ENCODE measurements at places on chromosomes 2 and 18.

DNA sequence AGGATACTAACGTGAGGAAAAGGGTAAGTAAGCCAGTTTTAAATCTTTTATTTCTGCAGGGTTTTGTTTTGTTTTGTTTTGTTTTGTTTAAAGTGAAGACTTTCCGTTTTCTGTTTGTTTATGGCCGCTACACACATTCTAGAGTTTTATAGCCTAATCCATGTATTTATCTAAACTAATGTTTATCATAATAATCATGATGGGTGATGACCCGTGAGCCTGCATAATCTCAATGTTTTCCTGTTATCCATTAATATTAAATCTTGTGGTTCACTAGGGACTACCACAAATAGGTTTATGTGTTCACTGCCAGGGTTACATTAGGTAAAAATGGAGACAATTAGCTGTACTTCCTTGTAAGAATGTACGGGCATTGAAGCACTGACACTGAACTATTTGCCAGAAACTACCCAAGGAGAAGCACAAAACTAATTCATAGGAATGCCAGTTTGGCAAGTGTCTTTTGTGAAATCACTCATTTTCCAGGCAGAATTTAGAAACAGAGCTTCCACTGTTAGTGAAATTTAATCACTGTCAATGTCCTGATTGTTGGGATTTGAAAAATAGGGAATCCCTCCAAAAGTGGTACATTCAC lies 574.8 kb downstream of the LRP1B start:
- no peak for DNase-seq

GRCh38 chr2:112276954-112277353 lies 1.6 kb downstream of the ZC3H6 start:
- DNase-seq: no peak

DNA sequence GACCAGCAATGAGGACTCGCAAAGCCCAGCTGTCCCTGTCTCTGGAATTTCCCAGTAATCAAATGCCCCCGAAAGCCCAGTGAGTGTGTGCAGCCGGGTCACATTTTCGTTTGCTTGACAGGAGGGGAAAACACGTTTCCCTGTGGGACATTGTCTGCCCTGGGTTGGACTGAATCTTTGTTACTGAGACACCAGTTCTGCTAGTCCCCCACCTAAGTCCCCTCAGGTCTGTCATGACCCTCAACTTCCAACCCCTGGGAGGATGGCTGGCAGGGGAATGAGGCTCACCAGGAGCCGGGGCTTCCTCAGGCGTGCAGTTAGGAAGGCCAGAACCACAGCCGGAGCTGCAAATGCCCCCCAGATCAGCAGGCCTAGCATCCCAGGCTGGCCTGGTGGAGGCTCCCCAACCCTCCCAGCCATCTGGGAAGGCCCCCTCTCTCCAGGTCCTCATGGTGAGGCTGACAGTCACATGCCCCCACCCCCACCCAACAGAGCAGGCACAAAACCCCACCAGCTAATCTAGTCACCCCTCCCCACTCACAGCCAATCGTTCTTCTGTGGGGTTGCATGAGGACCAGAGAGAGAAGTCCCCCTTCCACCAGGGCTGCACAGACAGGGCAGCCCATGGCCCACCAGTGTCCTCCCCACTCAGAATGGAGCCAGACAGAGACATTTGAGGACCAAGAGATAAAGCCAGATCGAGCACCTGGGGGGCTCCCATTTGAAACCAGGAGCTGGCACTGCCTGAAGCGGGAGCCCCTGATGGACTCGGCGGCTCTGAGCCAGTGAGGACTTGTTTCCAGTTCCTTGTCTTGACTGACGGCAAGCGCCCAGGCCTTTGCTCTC lies 33.6 kb downstream of the CYP26B1 start:
- DNase-seq: no peak

DNA sequence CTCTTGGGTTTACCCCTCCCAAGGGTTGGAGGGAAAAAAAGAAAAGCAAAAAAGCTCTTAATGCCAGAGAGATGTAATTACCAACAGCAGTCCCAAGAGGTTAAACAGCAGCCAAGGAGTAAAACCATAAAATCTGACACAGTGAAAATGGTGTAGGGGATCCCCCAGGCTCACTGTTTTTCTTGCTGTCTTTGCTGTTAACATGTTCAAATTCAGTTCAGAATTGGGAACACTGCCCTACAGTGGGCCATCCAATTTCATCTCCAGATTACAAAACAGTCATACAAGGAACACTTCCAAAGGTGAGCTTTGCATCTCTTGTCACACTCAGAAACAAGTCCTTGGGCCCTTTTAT lies 54.5 kb downstream of the PLEKHM3 start:
- no peak for DNase-seq

DNA sequence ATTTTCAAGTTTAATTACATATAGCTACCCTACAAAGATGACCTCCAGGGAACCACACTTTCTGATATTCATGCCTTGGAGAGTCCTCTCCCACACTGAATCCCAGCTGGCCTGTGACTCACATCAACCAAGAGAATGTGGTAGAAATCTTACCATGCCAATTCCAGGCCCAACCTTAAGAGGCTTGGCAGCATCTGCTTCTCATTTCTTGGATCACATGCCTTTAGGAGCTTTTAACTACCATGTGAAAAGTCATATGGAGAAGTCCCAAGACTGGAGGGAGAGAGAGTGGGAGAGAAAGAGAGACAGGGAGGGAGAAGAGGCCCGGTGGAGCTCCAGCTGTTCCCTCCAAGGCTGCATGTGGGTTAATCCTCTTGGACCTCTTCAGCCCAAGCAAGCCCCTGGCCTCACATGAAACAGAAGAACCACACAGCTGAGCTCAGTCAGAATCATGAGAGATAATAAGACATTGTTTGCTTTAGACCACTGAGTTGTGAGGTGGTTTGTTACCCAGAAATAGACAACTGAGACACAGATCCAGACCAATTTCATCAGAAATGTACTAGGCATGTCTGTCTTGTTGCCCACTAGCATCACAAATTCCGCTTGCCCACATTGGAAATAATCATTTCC lies 190.7 kb downstream of the MTCL1 start:
- DNase-seq: no peak

GRCh38 chr2:20106746-20107145 lies 55.3 kb upstream of the LAPTM4A start:
- DNase-seq: peak; percentile 55
